ENCODE measurements at places on chromosomes 1 and 21.

DNA sequence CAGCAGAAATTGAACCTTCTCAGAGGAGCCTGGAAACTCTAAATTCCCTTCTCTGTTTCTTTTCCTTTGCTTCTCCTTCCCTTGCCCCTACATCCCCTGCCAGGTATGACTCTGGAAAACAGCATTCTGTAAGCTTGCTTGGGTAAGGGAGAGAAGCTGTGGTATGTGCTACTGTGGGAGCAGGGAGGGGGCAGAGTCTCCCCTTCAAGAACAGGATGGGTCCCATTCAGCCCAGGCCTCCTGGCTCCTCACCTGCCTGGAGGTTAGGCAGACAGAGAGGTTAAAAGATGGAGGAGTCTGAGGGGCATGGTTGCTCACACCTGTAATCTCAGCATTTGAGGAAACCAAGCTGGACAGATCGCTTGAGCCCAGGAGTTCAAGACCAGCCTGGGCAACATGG lies 40.6 kb upstream of the UBE2U start:
- no peak for DNase-seq

GRCh38 chr1:24544239-24544638 lies 11.6 kb upstream of the NCMAP start:
- peak; percentile 43 for DNase-seq

DNA sequence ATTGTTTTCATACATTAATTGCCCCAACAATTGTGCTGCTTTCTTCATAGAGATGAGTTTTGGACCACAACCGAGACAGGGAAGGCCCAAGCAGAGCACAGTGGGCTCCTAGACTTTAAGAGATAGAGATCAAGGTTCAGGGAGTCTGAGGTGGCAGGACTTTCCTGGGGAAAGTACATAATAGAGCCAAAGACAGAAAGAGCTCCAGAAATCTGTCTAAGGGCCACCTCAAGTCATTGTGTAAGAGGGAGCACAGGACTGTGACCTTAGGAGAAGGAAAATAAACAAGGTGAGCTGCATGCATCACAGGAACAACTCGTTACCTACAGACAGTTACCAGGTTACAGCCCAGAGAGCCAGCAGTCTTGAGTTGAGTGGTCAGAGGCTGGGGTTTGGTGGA lies 41.3 kb upstream of the CR2 start:
- DNase-seq: no peak

DNA sequence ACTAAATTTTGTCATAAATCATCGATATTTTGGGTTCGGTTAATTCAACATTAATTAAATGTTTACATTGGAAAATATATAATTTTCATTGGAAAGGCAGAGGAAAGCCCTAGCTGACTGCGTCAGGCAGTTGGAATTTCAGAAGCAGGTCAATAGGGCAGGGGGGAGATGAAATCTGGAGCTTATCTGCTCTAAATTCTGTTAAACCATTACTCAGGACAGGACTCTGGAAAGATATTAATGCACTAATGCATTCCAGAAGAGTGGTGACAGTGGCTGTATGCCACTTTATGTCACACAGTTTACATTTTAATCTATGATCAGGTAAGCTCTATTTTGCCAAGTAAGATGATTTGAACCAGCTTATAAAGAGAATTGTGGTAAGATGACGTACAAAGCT lies 153.0 kb upstream of the B3GALT2 start:
- DNase-seq: no peak

DNA sequence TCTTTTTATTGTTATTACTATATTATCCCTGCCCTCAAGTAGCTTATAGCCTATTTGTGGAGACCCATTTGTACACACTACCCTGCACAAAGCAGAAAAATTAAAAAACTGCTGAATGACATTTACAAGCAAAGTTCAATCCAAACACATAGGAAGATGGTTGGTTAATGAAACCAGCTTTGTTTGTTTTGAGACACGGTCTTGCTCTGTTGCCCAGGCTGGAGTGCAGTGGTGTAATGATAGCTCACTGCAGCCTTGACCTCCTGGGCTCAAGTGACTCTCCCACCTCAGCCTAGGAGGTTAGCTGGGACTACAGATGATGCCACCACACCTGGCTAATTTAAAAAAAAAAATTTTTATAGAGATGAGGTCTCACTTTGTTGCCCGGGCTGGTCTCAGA lies 31.6 kb downstream of the TGFB2 start:
- no peak for DNase-seq

DNA sequence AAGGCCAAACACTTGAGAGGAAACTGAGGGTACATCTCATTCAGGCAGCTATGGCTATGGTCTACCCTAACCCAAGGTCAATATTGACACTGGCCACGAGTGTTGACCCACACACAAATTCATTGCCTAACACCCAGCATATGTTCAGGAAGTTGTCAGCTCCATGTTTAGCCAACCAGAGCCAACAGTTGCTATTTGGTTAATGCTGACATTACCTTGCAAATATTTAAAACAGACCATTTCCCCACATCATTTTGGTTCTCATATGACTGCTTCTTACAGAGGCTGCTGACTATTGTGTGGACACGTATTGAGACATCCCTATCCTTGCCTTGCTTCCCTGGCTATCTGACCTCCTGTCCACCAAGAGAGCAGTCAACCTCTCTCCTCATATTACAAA lies 97.3 kb downstream of the LMX1A start:
- no peak for DNase-seq
